ENCODE measurements at places on chromosomes 2 and 18.

- peak; percentile 88 for DNase-seq
Observed at GRCh38 chr18:45954070-45954934, 12.8 kb downstream of the EPG5 start.

DNA sequence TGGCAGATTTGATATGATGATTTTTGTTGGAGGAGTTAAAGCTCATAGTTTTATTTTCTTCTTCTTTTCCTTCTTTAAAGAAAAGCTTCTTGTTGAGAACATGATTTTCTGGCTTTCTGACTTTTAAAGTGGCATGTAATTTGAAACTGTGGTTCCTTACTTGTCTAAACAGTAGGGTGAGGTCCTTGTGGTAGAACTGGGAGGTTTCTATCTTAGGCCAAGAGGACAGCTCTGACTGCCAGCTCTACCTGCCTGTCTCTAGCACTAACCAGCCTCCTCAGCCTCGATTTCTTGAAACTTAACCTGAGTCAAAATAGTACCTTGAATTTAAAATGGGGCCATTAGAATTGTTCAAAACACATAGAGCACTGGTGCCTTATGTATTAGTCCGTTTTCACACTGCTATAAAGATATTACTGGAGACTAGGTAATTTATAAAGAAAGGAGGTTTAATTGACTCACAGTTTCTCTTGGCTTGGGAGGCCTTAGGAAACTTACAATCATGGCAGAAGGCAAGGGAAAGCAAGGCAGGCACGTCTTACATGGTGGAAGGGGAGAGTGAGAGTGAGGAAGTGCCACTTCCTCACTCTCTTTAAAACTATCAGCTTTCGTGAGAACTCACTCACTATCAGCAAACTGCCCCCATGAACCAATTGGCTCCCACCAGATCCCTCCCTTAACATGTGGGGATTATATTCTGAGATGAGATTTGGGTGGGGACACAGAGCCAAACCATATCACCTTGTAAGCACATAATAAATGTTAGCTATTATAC is 119.0 kb downstream of the CERS6 start:
- no peak for DNase-seq

DNA sequence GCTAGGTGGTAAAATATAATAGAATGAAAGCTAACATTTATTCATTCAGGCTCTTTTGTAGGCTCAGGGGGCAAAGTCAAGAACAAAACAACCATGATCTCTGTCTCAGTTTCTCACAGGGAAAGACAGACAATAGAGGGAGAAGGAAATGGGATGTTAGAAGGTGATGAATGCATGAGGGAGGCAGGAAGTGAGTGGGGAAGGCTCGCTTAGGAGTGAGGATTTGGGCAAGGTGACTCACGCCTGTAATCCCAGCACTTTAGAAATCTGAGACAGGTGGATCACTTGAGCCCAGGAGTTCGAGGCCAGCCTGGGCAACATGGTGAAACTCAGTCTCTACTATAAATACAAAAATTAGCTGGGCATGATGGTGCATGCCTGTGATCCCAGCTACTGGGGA is 88.4 kb downstream of the CTIF start:
- DNase-seq: no peak

- peak; percentile 83 for DNase-seq
Observed at GRCh38 chr2:62369541-62370202, 136.3 kb downstream of the TMEM17 start.

- peak; percentile 65 for DNase-seq
Observed at GRCh38 chr2:187689372-187689771, 135.1 kb upstream of the TFPI start.

GRCh38 chr18:63963615-63964256 is 6.1 kb upstream of the SERPINB8 start:
- DNase-seq: peak; percentile 78

DNA sequence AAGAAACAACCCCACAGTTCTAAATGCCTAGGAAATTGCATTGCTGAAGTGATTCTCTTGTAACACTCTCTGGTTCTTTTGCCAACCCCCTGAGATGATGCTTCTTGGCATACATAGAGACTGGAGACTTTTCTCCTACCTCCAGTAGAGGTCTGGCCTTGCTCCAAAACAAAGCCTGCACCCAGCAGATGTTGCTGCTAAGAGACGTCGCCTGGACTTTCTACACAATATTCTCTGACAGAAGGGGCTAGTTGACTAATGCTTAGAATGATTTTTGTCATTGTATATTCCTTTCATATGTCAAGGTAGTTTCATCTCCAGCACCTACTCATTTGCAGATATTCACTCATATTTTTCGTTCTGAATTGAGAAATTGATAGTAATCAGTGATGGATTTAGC is 24.6 kb downstream of the SOWAHC start:
- DNase-seq: no peak

- DNase-seq: no peak
Observed at GRCh38 chr2:149363958-149364357, 33.6 kb downstream of the LYPD6 start.

GRCh38 chr2:114800371-114800770 is 357.9 kb downstream of the DPP10 start:
- DNase-seq: no peak

DNA sequence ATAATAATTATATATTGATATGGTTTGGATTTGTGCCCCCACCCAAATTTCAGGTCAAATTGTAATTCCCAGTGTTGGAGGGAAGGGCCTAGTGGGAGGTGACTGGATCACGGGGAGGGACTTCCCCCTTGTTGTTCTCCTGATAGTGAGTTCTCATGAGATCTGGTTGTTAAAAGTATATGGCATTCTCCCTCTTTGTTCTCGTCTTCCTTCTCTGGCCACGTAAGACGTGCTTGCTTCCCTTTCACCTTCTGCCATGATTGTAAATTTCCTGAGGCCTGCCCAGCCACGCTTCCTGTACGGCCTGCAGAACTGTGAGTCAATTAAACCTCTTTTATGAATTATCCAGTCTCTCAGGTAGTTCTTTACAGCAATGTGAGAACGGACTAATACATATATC is 88.3 kb downstream of the ROCK2 start:
- DNase-seq: no peak

DNA sequence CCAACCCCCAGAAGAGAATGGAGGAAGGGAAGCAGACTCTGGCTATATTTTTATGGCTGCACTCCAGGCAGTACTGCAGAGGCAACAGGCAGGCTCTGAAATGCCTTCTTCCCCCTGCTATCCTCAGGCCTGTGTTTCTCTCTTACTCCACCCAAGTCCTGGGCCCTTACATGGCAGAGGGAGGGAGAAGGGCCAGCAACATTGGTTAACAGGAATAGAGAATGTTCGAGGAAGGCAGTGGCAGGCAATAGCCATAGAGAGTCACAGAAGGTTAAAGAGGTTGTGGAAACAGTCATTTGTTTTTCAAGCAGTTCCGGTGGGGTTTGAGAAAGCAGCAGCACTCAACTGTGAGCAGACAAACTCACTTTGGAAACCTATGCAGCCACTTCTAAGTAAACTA is 15.1 kb upstream of the DARS1 start:
- DNase-seq: peak; percentile 40

- DNase-seq: no peak
Observed at GRCh38 chr18:55559739-55560138, 28.3 kb downstream of the TCF4 start.

GRCh38 chr18:75639472-75639831 is 211.9 kb upstream of the SMIM21 start:
- no peak for DNase-seq

All from renal cortical epithelial cell (primary cell).